Mesothelial cell of epicardium (in vitro differentiated cells): ENCODE measurements at places on chromosomes 1 and 21.

DNA sequence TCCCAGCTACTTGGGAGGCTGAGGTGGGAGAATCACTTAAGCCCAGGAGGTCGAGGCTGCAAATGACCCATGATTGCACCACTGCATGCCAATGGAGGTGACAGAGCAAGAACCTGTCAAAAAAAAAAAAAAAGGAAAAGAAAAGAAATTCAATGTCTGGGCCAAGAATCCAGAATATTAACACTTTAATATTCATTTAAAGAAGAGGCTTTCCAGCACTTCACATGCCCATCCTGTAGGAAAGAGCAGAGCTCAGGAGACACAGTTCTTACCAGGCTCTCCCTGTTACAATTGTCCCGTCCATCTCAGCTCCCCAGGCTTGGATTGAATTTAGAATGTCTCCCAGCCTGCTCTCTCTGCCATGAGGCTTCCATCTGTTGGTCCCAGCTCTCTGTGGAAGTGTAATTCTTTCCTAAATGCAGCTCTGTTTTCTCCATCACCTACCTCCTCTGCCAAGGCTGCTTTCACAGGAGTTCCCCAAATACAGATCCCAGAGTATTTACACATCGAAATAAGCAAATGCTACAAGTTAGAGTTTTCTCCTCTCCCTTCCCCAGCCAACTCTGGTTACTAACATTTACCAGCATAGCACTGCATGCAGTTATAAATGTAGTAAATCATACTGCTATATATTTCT lies 116.6 kb upstream of the CDC42BPA start:
- DNase-seq, result no peak

- DNase-seq, result no peak
Observed at GRCh38 chr1:32890516-32891240, 4.4 kb downstream of the HPCA start.

GRCh38 chr1:202648605-202649226 lies 61.5 kb downstream of the SYT2 start:
- no peak for DNase-seq

GRCh38 chr1:234751678-234752077 lies 141.7 kb upstream of the IRF2BP2 start:
- DNase-seq, result no peak

DNA sequence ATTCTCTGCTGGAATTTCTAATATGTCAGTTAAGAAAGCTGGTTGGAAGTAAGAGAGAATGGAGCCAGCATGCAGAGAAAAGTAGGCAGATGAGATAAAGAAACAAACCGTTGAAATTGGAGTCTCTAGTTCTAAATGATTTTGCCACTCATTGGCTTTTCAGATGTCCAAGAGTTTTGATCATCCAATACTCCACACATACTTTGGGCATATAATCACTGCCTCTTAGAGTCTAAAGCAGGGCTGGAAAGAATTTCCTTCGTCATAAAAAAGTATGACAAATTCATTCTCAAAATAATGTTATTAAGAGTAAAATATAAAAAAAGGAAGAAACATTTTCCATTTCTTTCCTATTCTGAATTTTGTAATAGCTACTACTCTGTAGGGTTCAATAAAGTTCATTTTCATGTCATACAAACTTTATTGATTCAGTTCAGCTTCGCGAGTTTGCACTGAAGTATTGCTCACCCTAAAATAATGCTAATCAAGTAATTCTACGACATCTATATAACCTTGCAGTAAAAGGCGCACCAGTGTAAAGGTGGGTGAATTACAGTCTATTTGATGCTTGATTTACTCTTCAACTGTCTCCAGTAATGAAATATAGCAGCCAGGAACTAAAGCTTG lies 1556.6 kb downstream of the NCAM2 start:
- no peak for DNase-seq

- no peak for DNase-seq
Observed at GRCh38 chr1:166017395-166017794, 149.4 kb downstream of the FAM78B start.

DNA sequence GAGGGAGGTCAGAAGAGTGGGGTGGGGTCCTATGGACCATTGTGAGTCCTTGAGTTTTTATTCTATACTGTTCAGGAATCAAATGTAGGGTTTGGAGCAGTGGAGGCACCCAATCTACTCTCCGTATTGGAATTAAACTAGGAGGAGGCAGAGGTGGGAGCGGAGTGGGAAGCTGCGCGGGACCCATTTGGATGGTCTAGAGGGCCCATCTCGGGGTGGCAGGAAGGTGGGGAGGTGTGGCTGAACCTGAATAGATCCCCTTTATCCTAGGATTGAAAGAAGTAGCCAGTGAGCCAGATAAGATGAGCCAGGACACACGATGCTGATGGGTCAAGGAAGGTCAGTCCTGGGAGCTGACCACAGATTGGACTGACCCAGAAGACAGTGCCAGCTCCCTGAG lies 325.8 kb downstream of the AJAP1 start:
- DNase-seq, result no peak

- DNase-seq, result no peak
Observed at GRCh38 chr1:46687921-46688509, 16.4 kb downstream of the TEX38 start.

GRCh38 chr1:187537936-187538335 lies 709.2 kb downstream of the PLA2G4A start:
- no peak for DNase-seq

DNA sequence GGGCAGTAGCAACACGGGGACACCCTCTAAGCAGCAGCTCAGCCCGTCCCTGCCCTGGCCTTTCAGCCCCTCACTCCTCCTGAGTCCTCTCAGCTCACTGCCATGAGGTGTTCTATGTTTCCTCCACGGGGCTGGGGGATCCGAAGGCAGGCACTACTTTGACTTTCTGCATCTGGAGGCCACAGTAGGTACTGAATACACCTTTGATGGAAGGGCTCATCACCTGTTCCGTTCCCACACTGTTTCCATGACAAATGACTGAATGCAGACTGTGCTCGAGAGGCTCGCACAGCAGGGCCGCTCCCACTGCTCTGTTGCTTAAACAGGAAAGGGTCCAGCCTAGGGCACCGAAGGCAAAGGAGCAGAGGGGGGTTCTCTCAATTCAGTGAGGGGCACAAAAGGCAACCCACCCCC lies 77.6 kb upstream of the DNAH14 start:
- no peak for DNase-seq

- no peak for DNase-seq
Observed at GRCh38 chr1:205325334-205325884, 3.9 kb upstream of the NUAK2 start.

DNA sequence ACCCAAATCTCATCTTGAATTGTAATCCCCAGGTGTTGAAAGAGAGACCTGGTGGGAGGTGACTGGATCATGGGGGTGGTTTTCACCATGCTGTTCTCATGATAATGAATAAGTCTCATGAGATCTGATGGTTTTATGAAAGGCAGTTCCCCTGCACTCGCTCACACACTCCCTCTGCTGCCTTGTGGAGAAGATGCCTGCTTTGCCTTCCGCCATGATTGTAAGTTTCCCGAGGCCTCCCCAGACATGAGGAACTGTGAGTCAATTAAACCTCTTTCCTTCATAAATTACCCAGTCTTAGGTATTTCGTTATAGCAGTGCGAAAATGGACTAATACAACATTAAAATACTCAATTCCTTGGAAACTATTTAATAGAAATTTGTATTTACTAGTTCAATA lies 99.2 kb downstream of the PROX1 start:
- DNase-seq, result no peak

DNA sequence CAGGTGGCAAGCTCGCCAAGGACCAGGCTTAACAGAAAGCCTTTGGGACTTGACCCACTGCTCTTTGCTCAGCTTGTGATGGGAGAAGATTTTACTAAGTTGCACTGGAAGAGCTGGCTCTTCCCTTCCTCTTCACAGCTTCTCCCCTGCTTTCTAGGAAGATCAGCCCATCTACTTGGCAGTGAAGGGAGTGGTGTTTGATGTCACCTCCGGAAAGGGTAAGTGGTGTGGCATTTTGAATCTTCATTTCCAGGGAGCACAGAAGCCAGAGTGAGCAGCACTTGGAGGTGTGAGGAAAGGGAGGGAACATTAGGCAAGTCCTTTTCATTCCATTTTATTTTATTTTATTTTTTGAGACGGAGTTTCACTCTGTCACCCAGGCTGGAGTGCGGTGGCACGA lies 9.7 kb downstream of the NENF start:
- no peak for DNase-seq

DNA sequence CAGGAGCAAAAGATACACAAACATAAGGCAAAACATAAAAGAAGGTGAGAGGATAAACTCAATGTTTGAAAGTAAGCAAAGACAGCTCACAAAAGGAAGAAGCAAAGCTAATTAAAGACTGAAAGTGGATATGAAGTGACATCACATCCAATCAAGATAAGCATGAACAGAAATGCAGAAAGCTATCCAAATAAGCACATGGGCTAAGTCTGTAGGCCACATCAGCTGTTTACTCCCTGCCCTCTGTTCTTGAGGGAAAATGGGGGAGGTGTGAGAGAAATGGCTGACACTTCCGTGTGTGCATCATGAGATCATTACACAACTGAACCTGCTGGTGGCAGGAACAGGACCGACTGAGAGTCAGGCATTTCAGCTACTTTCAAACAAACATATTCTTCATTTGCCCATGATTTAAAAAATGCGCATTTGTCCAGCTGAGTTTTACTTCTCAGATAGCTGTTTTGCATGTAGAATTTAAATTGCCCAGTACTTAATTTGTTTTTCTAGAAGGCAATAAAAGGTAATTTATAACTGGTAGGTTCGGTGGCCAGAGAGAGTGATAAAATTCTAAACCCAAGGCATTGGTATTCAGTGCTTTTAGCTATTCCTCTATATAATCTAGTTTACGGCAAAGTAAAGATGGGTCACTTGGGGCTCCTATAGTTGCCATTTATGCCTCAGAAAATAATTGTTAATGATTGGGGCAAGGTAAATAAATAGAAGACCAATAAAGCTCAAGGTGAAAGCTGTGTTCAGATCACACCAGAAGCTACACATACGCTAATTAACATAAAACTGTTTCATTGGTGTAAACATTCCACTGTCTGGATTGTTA lies 27.2 kb upstream of the MAN1A2 start:
- DNase-seq, result no peak

DNA sequence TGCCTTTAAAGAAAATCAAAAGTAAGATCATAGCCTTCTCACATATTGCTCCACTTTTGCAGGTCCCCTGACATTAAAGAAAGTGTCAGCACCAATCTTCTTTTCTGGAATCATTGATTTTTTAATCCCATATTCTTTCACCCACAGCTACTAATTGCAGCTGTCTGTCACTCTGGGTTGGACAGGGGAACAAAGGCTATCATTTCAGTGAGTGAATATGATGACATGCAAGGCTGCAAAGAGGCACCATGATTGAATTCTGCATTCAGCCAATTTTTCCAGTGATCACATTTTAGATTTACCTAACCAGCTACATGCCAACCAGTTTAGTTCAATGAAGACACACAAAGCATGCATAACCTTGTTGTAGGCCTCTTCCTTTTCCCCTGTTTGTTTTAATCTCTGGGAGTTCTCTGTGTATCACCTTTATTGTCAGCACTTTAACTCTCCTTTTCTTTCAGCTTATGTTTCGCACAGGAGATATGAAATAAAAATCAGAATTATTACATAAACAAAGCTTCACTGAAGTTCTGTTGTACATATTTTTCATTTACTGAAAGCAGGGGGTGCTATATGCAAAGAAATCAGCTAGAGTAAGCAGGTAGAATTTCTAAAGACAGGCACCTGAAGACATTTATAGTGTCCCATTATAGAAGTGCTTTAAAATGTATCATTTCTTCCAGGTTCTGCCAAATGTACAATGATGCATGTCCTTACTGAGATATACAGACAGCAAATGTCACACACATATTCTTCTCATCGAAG lies 584.8 kb downstream of the PLA2G4A start:
- DNase-seq, result no peak

GRCh38 chr1:36384542-36385409 lies 948 bp downstream of the STK40 start:
- DNase-seq, result no peak

GRCh38 chr1:151568626-151569088 lies 28.5 kb downstream of the TUFT1 start:
- DNase-seq, result no peak

DNA sequence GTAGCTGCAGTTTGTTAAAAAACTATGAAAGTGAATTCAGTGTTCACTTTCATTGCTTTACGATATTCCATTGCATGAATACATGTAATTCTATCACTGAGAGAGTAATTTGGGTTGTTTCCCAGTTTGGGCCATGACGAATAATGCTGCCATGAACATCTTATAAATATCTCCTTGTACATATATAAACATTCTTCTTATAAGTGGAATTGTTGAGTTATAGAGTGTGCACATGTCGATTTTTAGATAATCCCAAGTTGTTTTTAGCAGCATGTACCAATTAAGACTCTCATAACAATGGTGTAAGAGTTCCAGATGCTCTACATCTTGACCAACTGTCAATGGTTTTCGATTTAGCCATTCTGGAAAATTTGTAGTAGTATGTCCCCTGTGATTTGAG lies 40.9 kb downstream of the ALG6 start:
- DNase-seq, result no peak

- no peak for DNase-seq
Observed at GRCh38 chr1:234515821-234516241, 36.9 kb upstream of the TARBP1 start.

DNA sequence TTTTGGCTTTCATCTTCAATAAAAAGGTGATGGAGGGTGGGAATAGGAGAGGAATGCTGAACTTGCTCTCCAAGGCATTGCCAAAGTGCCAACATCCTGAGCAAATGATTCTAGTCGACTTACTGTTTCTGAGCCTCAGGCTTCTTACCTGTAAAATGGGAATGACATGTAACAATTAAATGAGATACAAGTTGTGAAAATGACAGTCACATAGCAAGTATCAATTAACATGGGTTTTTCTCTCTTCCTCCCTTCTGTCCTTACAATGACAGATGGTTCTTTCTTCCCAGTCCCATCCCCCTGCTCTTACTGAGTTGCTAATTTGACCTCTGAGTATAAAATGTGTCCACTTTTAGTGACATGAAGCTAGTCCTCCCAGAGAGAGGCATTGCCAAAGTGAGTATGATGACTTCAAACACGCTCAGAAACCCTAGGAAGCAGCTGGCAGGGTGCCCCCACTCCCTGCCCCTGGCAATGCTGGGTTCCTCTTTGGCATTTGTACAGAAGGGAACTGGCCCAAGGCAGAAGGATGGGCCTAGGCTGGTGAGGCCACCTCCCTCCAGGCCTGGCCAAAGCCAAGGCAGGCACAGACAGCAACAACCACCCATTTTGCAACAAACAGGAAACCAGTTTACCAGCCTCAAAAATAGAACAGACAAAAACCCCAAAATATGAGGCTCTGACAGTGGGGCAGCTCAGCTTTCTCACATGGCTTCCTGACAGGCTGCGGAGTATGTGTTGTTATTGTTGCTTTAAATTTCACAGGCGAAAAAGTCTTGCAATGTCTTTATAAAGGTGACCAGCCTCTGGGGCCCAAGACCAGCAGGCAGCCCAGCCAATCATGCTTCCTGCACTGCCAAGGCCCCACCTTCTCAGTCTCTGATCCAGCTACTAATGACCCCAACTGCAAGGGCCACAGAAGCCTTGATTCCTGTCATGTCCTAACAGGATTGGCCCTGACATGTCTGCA lies 115.9 kb downstream of the HIVEP3 start:
- no peak for DNase-seq

DNA sequence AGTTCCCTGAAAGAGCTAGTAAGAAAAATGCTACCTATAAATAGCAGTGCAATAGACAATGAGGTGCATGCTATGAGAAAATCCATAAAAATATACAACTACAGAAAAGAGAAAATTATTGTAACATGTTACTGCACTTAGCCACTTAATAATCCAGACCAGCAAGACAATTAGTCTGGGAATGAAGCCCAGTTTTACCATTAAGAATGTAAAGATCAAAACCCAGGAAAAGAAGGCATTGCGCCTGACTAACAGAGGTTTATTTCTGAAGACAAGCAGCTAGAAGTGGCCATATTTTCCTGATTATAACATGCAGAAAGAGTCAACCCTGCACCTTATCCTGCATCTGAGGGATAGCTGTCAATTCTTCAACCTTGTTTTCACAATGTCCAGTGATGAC lies 276.4 kb upstream of the PRMT6 start:
- DNase-seq, result no peak
